Non-pigmented ciliary epithelial cell (primary cell): ENCODE measurements at places on chromosomes 7 and 10.

DNA sequence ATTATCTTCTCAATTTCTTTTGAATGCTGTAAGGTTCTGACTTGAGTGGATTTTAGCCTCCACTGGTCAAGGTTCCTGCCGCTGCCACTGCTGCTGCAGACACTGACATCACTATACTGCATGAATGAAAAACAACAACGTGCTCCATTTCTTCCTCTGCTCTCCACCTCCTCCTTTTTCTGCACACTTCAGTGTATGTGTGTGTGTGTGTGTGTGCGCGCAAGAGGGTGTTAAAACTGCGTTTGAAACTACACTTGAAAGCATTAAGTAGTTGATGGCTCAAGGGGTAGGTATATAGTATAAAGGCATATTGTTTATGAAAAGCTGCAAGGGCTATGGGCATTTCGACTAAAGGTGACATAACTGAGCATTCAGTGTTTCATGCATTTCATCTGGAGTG, 3.5 kb downstream of the GLCCI1 start:
- no peak for DNase-seq

GRCh38 chr10:22436526-22436892, 91.2 kb downstream of the SPAG6 start:
- DNase-seq: no peak

- no peak for DNase-seq
Observed at GRCh38 chr10:8070440-8070839, 16.0 kb downstream of the GATA3 start.

- no peak for DNase-seq
Observed at GRCh38 chr7:102285540-102286236, 980 bp upstream of the SH2B2 start.

GRCh38 chr10:5645375-5645774, 21.0 kb downstream of the ASB13 start:
- DNase-seq: no peak

DNA sequence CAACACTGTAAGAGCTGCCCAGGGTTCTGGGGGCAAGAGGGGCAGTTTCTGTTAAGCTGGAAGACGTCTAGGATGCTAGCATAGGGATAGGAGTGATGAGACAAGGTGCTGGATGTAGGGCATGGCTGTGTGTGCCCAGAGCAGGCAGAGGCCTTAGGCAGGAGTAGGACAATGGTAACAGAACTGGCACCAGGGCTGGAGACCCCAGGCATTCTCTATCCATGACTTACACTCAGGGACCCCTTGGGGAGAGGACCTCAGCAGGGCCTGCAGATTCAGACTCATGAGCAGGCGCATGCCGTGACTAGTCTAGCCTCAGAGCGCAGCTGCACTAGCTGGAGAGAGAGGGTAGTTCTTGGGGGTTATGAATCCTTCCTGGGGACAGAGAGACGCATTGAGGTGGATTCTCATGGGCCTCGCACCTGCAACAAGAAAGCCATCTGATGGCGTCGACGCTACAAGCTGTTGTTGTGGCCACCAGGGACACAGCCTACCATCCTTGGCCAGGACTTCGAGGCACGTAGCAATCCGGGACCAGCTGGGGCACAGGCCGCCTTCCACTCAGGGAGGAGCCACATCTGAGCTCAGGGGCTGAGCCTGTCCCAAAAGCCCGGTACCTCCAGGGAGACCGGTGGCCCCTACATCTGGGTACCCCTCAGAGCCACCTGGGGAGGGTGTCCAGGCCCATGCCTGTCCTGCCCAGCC, 474.1 kb downstream of the PTPRN2 start:
- no peak for DNase-seq

- DNase-seq: no peak
Observed at GRCh38 chr10:34178196-34178595, 636.9 kb downstream of the PARD3 start.

DNA sequence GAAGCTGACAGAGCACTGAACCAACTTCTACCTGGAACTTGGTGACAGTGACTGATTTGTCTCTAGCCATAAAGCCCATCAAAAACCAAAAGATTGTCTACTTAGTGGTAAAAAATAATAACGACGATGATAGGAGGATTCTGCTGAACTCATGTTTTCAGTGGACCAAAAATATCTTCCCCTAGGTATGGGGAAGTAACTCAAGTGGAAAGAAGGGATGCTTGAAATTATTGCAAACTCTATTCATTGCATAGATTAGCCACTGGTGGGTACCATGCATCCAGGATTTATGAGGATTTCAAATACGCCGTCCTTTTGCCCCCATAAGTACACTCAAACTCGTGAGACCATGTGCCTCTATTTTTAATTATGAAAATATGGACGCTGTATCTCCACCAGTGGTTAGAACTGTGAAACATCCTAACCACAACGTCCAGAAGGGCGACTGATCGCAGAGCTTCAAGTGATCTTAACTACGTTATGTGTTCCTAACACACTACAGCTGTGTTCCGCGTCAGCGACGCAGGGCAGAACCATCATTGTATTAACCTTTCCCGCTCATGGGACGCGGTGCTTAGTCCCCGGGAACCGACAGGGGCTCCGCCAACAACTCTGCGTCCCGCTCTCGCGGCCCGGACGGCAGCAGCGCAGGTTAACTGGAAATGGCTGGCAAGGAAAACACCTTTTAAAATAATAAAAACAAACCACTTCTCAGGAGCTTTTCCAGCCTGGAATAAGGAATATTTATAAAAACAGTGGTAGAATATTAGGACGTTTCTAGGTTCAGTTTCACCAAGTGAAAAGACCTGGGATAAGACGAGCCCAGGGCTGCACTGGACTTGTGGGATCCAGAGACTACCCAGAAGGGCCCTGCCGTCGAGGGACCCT, 776 bp downstream of the PEX1 start:
- DNase-seq: peak; percentile 14

GRCh38 chr7:138982204-138982623, 1.0 kb upstream of the KIAA1549 start:
- DNase-seq: no peak

GRCh38 chr7:13945670-13946069, 43.8 kb downstream of the ETV1 start:
- peak; percentile 20 for DNase-seq

GRCh38 chr7:129530795-129531391, 28.6 kb downstream of the SMKR1 start:
- DNase-seq: peak; percentile 28
